ENCODE measurements at places on chromosomes 11 and 22.

GRCh38 chr11:119377112-119377901, 4.2 kb downstream of the USP2 start:
- DNase-seq, result peak; percentile 52

DNA sequence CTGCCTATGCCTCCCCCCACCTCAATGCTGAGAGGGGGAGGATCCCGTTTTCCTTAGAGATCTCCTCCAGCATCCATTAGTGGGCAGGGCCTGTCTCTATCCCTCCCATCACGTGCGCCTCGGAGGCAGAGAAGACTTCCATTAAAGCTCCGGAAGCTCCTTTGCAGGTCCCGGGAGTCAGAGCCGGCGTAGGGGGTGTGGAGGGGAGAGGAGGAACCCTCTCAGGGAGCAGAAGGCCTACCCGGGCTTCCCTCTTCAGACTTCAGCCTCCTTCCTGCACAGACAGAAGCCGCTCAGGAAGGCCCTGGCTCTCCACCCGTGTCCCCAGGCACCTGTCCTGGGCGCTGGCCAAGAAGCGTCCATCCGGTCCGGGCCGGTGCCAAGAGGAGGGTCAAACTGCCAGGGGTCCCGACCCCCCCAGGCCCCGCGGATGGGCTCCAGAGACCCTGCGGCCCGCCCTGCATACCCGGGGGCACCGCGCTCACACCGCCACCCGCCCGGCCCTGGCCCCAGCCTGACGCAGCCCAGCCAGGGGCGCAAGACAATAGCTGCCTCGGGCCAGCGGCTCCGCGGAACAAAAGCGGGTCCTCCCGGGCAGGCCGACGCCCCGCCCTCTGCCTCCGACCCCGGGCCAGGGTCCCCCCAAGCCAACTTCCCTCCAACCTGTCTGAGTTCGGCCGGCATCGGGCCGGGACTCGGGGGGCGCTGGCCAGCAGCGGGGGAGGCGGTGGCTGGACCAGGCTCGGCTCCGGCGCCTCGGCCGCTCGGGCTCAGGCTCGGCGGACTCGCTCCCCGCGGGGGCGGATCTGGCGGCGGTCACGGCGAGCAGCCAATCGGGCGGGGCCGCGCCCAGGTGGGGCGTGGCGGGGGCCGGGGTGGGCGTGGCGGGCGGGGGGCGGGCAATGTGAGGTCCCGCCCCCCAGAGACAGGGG, 29.9 kb downstream of the ARVCF start:
- peak; percentile 69 for DNase-seq

- no peak for DNase-seq
Observed at GRCh38 chr11:11349870-11350337, 3.1 kb downstream of the CSNK2A3 start.

GRCh38 chr11:124198897-124199296, 15.8 kb downstream of the OR10D3 start:
- DNase-seq, result no peak

DNA sequence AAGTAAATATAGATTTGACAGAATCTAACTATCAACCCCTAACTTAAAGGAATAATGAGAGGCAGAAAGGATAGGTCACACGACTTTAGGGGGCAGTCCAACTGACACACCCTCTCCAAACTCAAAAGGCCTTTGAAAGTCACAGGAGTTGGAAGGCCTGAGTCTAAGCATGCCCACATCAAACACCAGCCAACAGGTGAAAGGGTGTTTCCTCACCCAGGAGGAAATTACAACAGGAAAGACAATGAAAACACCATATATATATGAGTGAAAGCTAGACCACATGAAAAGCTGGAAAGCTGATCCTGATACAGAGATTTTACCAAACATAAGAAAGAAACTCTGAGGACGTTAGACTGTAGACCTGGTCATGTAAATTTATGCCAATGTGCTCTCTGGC, 10.5 kb upstream of the DEPDC7 start:
- DNase-seq, result no peak

GRCh38 chr11:14513800-14514199, 6.4 kb downstream of the PSMA1 start:
- no peak for DNase-seq

- DNase-seq, result no peak
Observed at GRCh38 chr22:40468616-40469015, 98.2 kb downstream of the SGSM3 start.

Data from NCI-H1105 treated with DMSO at 0.1 percent for 48 hours (cell line).